ENCODE measurements at places on chromosomes 5 and 9. TPM values are rescaled to one million over a fixed set of nuclear protein-coding genes. Genes with fewer than 3 reads are reported as not detected.

- no peak for DNase-seq
Observed at GRCh38 chr9:31153250-31153840, 1231.1 kb upstream of the ACO1 start.

DNA sequence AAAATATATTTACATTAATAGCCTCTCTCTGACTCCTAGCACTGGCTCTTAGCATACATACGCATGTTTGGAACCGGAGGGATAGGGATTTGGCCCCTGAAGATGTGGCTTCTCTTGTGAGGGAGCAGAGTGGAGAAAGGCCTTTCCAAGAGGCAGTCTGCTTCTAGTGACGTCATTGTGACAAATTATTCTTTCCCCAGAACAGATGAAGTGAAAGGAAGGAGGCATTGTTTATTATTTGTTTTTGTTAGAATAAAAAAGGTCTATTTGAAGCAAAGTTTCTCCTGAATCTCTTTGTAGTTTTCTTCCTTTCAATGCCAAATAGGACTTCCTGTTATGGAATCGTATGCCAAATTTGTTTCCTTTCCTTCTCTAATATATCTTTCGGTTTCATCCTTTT, 361.6 kb downstream of the ICE1 start:
- DNase-seq: no peak

MVB12B gene
- total RNA-seq: 34.8 TPM

DNA sequence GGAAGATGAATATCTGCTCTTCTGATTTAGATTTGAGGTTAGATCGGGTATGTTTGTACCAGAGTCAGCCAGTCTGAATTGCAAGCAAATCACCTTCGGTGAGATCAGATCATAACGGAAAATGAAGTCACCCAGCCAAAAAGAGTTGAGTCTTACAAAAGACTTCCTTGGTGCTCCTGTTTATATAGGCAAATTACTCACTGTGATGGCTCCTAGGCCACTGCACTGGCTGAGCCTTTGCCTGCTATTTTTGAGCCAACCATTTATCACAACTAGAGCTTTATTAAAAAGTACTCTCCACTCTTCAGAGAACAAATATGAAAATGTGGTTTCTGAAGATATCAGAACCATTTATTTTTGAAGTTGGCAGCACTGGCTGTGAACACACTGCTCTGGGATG, 277.7 kb upstream of the PCSK5 start:
- no peak for DNase-seq

GRCh38 chr5:6827526-6828219, 114.4 kb downstream of the TENT4A start:
- DNase-seq: no peak

GRCh38 chr9:84697042-84697441, 27.5 kb downstream of the NTRK2 start:
- no peak for DNase-seq

DNA sequence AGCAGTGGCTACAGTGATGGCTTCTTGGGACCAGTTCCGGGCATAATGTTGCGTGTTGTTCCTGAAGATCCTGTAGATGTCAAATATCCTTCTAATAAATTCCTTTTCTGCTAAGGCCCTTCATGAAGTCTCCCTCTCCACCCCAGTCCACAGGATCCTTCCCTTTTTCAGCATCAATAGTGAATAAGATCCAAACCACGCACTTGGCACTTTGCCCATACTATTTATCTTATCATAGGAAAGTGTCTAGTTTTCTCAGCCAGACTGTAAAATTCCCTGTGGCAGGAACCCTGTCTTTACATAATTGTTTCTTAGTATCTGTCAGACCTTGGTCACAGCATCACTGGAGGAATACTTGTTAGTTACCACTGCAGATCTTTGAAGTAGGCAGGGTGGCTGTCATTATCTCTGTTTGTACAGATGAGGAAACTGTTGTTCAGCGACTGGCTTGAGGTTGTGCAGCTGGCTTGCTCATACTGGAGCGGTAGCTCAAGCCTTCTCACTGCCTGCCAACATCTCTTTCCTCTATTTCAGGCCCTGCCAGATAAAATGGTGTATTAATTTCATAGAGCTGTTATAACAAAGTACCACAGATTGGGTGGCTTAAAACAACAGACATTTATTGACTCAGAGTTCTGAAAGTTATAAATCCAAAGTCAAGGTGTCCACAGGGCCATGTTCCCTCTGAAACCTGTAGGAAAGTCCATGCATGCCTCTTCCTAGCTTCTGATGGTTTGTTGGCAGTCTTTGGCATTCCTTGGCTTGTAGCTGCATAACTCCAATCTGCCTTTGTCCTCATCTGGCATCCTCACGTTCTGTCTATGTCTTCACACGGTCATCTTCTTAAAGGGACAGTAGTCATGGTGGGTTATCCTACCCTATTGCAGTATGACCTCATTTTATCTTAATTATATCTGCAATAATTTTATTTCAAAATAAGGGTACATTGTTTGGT, 33.5 kb upstream of the APC start:
- DNase-seq: no peak
